ENCODE measurements at places on chromosomes 1 and 21.

GRCh38 chr1:185681034-185681633, 53.1 kb upstream of the HMCN1 start:
- no peak for DNase-seq

- DNase-seq = no peak
Measured at GRCh38 chr1:15758343-15758931, at the start of gene FBLIM1. FBLIM1 (plus strand) TSS chr1:15758795; CDS start chr1:15764984, 6,189 bp downstream.

- no peak for DNase-seq
Measured at GRCh38 chr1:233435622-233436021, 108.1 kb downstream of the MAP3K21 start.

GRCh38 chr1:156090840-156091188, 8.5 kb upstream of the MEX3A start:
- DNase-seq = peak; percentile 73

GRCh38 chr1:67683766-67684525, 1.1 kb upstream of the GADD45A start:
- no peak for DNase-seq

DNA sequence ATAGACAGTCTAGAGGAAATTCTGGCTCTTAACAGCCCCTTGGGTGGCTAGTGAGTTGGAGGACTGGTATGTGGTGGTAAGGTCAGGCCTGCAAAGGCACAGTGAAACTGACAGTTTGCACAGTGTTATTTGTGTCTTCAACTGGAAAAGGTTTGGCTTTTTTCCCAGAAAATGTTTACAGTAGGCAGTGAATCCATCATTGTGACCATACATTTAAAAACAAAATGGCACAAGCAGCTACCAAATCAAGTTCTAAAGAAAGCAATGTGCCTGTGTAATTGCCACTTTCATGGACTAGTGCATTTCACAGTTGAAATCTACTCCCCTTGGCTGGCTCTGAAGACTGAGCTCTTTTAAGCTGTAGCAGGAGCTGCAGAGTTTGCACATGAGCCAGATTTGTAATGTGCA, 24.8 kb downstream of the ATPAF1 start:
- no peak for DNase-seq

DNA sequence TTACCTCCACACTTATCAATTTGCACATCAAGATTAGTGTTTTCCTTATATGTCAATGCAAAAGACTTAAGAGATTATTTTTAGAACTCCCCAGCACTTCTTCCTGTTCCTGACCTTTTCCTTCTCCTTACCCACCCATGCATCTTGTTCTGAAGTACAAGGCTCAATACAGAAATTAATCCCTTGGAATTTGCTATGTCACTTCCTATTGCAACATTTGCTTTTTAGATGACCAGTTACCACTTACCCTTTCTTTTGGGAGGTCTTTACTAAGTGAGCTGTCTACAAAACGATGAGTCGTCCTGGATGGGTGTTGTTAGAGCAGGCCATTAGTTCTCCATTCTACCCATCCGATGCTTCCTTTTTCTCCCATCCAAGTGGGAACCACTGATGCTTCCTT, 221.2 kb downstream of the FMN2 start:
- no peak for DNase-seq

DNA sequence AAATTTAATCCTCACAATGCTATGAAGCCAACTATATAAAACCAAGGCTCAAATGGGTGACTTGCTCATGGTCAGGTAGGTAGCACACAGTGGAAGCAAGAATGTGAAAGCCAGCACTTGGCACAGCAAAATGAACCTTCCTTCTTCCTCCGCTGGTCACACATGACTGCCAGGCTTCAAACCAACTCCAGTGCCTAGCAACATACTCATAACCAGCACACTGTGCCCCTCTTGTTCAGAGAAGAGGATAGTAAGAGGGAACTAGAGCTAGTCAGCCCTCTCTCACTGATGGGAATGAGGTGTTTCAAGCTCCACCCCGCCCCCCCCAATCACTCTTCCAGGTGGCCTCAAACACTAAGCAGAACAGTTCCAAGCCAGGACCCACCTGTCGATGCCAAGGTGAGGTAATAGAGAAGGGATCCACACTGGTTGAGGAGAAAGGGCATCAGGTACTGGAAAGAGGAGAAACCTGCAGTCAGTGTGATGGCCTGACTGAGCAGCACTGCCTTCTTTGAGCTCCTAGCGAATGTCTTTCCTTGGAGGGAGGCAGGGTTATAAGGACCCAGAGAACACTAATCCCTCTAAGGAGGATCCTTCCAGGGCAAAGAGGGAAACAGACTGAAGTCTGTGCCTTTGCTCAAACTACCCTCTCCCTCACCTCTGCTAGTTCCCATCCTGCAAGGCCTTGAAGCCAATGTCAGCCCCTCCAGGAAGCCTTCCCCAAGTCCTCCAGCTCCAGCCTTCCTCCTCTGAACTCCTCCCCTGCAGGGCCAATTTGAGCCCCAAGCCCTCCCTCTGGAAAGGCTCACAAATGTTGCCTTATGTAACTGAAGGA, 1.2 kb downstream of the TMEM234 start:
- DNase-seq = no peak

DNA sequence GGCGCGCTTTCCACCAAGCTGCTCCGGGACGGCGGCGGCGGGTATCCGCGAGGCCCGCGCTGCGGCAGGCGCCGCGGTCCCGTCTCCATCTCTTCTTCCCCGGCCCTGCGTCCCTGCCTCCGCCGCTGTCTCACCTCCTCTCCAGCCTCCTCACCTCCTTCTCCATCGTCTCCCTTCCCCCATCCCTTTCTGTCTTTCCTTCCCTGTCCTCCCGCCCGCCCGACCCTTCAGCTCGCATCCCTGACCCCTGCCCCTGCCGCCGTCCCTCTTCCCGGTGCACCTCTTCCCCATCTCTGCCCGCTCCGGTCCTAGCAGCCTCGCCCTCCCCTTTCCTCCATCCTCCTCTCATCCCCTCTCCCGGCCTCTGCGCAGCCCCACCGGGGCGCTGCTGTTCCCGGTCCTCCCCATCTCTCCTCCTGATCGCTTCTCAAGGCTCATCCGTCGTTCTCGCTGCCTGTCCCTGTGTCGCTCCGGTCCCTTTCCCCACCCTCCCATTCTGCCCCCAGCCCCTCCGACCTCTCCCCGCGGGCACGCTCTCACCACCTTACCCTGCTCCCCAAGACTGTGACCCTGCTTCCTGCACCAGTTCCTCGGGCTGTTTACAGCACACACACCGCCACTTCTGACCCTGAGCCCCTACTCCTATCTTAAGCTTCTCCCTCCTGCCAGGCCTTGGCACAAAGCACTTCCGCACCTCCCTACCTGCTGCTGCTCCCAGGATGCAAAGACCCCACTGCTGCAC, 760 bp upstream of the NPHP4 start:
- DNase-seq = no peak

- DNase-seq = no peak
Measured at GRCh38 chr1:36570006-36570405, 87.3 kb upstream of the CSF3R start.

DNA sequence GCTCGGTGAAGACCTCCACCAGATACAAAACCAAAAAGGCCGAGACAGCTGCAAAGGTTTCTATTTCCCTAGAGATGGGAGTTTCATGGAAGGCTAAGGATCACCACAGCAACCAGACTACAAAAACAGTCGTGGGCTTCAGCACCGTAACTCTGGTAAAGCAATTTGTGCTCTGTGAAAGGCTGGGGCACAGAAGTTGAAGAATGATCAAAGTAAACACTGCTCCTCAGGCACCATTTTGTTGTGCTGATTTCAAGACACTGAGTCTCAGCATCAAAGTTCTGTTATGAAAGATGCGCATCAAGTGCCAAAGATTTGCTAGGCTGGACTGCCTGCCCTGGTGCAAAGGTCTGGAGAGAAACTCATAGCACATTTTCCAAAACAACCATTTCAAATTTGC, 116.2 kb downstream of the TGFBR3 start:
- no peak for DNase-seq

- DNase-seq = no peak
Measured at GRCh38 chr1:12376236-12377045, 146.6 kb downstream of the VPS13D start.

- no peak for DNase-seq
Measured at GRCh38 chr1:46039571-46040052, 92.8 kb downstream of the PIK3R3 start.

DNA sequence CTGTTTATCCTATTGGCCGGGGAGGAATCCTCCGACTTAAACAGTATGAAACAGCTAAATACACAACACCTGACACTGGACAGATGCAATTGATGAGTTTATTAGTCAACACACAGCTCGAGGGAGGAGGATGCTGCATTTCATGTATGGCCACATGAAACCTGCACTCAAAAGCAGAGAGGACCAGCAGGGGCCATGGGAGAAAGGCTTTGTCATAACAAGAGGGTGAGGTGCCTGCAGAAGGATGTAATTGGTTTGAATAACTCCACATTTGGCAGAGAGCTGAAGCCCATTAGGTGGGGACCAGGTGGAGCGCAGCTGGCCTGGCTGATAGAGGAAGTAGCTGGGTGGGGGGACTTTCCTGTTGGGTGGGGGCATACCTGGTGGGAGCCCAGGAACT, 599.1 kb downstream of the PTPRU start:
- DNase-seq = no peak

DNA sequence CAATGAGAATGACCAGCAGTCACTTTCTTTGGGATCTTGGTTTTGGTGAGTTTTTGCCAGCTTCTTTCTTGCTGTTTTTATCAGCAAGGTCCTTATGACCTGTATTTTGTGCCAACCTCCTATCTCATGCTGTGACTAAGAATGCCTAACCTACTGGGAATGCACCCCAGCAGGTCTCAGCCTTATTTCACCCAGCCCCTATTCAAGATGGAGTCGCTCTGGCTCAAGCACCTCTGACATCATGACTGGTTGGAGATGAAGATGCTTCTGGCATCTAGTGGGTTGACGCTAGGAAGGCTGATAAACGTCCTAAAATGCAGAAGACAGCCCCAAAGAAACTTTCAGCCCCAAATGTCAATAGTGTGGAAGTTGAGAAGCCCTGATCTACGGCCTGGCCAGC, 33.6 kb upstream of the NHLH2 start:
- no peak for DNase-seq

- no peak for DNase-seq
Measured at GRCh38 chr1:248695451-248696132, 7.0 kb downstream of the OR14I1 start.

DNA sequence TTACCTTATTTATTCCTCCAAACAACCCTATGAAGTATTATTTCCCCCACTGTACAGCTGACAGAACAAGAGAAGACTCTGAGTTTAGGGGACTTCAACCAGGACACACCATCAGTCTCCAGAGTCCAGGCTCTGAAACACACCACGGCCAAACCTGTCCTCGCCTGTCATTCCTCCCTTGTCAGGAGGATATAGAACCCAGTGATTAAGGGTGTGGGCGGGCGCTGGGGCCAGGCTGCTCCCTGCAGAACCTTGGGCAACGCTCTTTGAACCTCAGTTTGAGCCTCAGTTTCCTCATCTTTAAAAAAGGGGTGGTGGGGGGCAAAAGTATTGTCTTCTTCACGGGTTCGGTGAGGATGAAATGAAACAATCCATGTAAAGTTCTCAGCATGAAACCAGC, 9.4 kb upstream of the CEP85 start:
- no peak for DNase-seq

- no peak for DNase-seq
Measured at GRCh38 chr21:31479222-31479621, 135.2 kb upstream of the TIAM1 start.

DNA sequence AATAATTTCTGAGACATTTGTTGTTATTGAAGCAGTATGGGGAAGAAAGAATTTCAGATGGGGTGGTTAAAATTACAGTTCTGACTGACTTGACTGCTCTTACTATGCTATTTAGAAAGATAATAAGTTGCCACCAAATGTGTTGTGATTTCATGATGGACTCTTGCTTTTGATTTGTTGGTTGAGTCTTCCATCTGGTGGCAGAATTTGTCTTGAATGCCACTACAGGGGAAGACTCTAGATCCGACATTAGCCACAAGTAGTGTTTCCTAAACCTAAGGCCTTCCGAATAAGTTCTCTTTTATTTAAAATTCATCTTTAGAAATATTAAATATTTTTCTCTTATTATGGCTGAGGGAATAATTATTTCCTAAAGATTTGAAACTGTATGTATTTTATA, 190.9 kb upstream of the ADGRL4 start:
- no peak for DNase-seq

GRCh38 chr1:53043271-53043670, 18.7 kb upstream of the PODN start:
- DNase-seq = no peak

- DNase-seq = no peak
Measured at GRCh38 chr1:163674236-163674635, 352.5 kb downstream of the NUF2 start.

DNA sequence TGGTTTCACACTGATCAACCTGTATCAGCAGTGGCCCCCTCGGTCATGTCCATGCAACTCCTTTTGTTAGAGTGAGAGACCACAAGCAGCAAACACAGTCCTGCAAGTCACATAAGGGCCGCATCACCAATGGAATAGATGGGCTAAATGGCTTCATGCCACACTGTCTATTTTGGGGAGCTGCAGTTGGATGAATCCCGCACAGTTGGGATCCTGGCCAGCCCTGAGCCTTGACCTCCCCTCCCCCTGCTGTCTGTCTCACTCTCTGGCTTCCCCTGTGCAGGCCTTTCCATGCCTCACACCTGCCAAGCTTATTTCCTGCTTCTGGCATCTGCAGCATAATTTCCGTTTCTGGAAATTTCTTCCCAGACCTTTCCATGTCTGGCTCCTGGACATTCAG, 57.0 kb downstream of the CNIH3 start:
- DNase-seq = no peak

GRCh38 chr1:235108185-235108593, 20.4 kb downstream of the TOMM20 start:
- DNase-seq = no peak

GRCh38 chr1:153598309-153599172, 14.4 kb downstream of the S100A16 start:
- peak; percentile 45 for DNase-seq

DNA sequence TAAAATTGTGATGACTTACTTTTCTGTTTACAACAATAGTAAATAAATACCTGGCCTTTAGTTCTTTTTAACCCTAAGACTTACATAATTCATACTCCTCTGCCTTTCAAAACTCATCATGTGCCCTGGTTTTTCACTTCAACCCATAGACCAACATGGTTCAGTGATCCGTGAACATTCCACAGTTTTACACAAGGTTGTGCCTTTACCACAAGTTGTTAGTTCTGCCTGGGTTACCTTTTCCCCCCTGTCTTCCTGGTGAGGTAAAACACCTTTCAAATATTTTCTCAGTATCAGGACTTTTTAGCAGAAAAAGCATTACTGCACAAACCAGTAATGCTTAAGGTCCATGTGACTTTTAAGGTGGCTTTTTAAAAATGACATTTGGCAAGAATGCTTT, 1466.4 kb downstream of the PLA2G4A start:
- DNase-seq = no peak

DNA sequence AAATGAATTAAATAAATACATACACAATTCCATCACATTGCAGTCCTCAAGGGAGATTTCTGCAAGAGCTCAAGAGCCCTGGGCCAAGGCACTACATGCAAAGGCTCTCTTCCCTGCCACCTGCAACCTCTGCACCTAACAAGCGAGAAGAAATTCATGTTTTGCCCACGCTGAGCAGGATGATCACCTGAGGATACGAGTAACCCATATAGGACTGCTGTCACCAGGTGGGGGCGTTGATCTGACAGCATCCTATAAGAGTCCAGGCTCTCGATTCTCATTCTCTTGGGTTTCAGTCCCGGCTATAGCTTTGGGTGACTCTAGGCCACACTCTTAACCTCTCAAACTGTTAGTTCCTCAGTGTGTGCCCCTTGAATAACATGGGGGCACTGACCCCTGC, 18.7 kb upstream of the SPOCD1 start:
- DNase-seq = no peak

GRCh38 chr1:88118176-88118845, 565.8 kb upstream of the PKN2 start:
- no peak for DNase-seq

GRCh38 chr1:9275567-9276034, 17.1 kb upstream of the SPSB1 start:
- no peak for DNase-seq

Measured in T-helper 1 cell (primary cell).